ENCODE measurements at places on chromosomes 2 and 18. TPM values are rescaled to one million over a fixed set of nuclear protein-coding genes. Genes with fewer than 3 reads are reported as not detected.

Gene TXNDC2
- total RNA-seq, result 0.06 TPM

Gene MYL1
- 3.3 TPM for total RNA-seq

Gene EMX1
- total RNA-seq, result not detected

Gene SP9
- 4.1 TPM for total RNA-seq

Gene IFT172
- 11.3 TPM for total RNA-seq

Gene MFSD6
- 14.4 TPM for total RNA-seq

Gene EHD3
- total RNA-seq, result not detected

Gene CRYGD
- not detected for total RNA-seq

Gene ACTR1B
- total RNA-seq, result 31.6 TPM

Gene KCNJ13
- total RNA-seq, result not detected

Gene CNDP1
- total RNA-seq, result not detected

Gene SCRN3
- total RNA-seq, result 14.4 TPM

Gene KCNG2
- not detected for total RNA-seq

Gene COLEC12
- total RNA-seq, result not detected
